Thoracic aorta (tissue), 2 donors: ENCODE measurements at places on chromosomes 2 and 18. TPM values are rescaled to one million over a fixed set of nuclear protein-coding genes. Genes with fewer than 3 reads are reported as not detected.

- no peak for DNase-seq
- H3K27me3 ChIP-seq, result no peaks in the 10 kb centered on the region
- H3K4me3 ChIP-seq, result no peak overlapping the region
- H3K36me3 ChIP-seq, result no peaks in the 10 kb centered on the region
Observed at GRCh38 chr18:59502274-59503175, 143.5 kb upstream of the LMAN1 start.

DNA sequence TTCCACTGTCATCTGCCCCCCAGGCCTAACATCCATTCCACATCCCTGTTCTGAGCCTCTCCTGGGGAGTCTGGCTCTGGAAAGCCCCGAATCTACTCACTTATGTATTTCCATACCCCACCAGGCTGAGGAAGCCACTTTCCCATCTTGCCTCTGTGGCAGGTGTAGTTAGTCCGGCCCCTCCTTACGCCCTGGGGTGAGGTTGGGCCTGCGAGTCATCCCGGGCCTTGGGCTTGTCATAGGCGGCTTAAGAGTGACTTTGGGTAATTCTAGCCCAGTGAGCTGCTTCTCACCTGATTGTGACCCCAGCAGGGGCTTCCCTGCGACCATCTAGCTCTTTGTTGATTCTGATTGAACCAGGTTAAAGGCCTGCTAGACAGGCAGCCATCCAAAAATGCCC, 21.1 kb downstream of the PCARE start:
- DNase-seq, result no peak
- H3K4me3 ChIP-seq, result no peak overlapping the region
- no peak overlapping the region for H3K27ac ChIP-seq

- H3K4me1 ChIP-seq, result peaks cover 37% of the 10 kb centered on the region
- H3K4me3 ChIP-seq, result no peak overlapping the region
- H3K27me3 ChIP-seq, result no peaks in the 10 kb centered on the region
- no peaks in the 10 kb centered on the region for H3K36me3 ChIP-seq
- no peak for DNase-seq
Observed at GRCh38 chr2:62201307-62201706, 5.4 kb downstream of the B3GNT2 start.

DNA sequence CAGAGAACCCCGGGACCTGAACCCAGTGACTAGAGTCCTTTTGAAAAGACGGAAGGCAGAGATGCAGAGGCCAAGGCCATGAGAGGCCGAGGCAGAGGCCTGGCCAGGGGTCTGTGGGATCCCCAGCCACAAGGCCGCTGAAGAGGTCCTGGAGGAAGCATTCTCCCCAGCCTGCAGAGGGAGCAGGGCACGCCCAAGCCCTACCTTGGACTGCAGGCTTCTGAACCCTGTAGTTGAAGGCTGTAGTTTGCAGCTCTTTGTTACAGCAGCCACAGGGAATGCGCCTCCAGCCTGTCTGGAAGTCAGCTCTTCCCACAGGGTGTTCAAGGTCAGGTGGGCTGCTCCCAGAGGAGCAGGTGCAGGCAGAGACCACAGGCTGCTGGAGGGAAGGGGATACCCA, 22.1 kb upstream of the PXDN start:
- no peak for DNase-seq
- no peaks in the 10 kb centered on the region for H3K36me3 ChIP-seq
- no peak overlapping the region for H3K4me3 ChIP-seq
- H3K27me3 ChIP-seq, result no peaks in the 10 kb centered on the region

DNA sequence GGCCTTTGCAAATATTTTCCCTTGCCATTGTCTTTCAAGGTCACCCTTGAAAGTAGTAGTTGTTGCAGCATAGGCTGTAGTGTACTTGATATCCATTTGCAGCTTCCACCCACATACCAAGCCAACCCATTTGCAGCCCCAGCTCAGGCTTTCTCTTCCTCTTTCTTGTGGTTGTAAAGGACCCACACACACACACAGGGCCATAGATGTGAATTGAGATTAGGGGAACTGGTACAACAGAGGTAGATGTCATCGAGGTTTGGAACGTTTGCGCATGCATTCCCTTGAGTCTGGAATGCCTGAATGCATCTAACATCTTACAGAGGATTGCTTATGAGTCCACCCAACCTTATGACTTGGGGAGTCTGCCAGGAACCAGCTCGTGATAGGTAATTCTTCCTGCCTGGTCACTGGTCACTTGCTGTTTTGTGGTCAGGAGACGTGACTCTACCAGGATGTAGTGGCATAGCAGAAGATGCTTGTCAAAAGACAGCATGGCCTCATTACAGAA, 91.9 kb downstream of the MRPS9 start:
- H3K27me3 ChIP-seq, result no peaks in the 10 kb centered on the region
- H3K27ac ChIP-seq, result no peak overlapping the region
- no peak overlapping the region for H3K4me3 ChIP-seq

- DNase-seq, result no peak
- H3K4me3 ChIP-seq, result no peak overlapping the region
- no peaks in the 10 kb centered on the region for H3K4me1 ChIP-seq
Observed at GRCh38 chr2:210519594-210519993, 36.8 kb upstream of the CPS1 start.

- H3K4me3 ChIP-seq, result peak within 1 kb of the TSS; percentile 97
- peak within 1 kb of the TSS; percentile 94 for H3K27ac ChIP-seq
- peaks cover 10% of the 10 kb centered on the region for H3K4me1 ChIP-seq
- DNase-seq, result peak; percentile 46
Observed at GRCh38 chr2:232633413-232634205, at the start of gene EFHD1. TSS of gene EFHD1 (plus strand) at chr2:232633604. CDS start at chr2:232633705, 101 bp downstream.

- no peak overlapping the region for H3K27ac ChIP-seq
- no peak overlapping the region for H3K4me3 ChIP-seq
- H3K27me3 ChIP-seq, result no peaks in the 10 kb centered on the region
- H3K36me3 ChIP-seq, result no peaks in the 10 kb centered on the region
- DNase-seq, result no peak
Observed at GRCh38 chr18:23592911-23593310, 6.6 kb upstream of the NPC1 start.

DNA sequence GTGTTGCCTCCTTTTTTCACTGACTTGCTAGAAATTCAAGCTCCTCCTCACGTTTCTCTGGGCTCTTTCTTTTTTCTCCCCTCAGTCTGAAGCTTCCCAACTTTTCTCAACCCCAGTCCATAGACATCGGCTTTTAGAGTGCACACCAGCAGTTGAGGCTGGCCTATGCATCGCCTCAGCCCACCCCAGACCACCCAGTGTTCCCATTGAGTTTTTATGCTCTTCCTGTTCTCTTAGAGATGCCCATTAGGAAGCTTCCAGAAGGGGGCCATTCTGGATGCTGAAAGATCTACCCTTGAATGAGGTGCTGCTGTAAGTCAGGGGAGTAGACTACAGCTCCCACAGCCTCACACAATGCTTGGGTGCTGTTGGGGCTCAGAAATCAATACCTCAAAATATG, 12.0 kb upstream of the GYPC start:
- no peaks in the 10 kb centered on the region for H3K4me1 ChIP-seq
- no peaks in the 10 kb centered on the region for H3K36me3 ChIP-seq
- no peak for DNase-seq
- H3K4me3 ChIP-seq, result no peak overlapping the region

- DNase-seq, result no peak
- no peak overlapping the region for H3K27ac ChIP-seq
- no peak overlapping the region for H3K4me3 ChIP-seq
- no peaks in the 10 kb centered on the region for H3K4me1 ChIP-seq
Observed at GRCh38 chr2:3180082-3180908, 197.3 kb downstream of the EIPR1 start.

- no peaks in the 10 kb centered on the region for H3K36me3 ChIP-seq
- no peak overlapping the region for H3K27ac ChIP-seq
- no peaks in the 10 kb centered on the region for H3K27me3 ChIP-seq
Observed at GRCh38 chr2:168149986-168150385, 97.4 kb downstream of the STK39 start.

DNA sequence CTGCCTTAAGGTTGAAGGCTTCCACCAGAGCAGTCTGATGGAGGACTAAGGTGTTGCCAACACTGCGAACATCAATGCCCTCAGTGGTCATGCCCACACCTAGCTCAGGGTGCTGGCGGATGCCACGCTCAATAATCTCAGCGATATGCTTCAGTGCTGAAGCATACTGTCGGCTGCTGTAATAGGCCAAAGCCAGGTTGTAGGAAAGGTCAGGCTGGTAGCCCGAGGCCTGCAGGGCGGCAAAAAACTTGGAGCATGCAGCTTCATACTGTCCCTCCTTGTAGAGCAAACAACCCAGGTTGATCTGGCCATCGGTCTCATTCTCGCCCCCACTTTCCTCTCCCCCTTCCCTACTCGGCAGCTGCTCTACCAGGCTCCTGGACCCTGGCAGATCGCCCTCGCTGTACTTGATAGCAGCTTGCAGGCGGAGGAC, 159.4 kb downstream of the AGPS start:
- H3K27ac ChIP-seq, result no peak overlapping the region
- H3K36me3 ChIP-seq, result no peaks in the 10 kb centered on the region
- H3K27me3 ChIP-seq, result no peaks in the 10 kb centered on the region
- H3K4me3 ChIP-seq, result peak overlapping the region; percentile 79

The MYO1B gene
- 79.4 TPM for total RNA-seq

The ATP6V1B1 gene
- total RNA-seq, result 4.4 TPM

The PLGLB1 gene
- 2.0 TPM for total RNA-seq

The ATP5F1A gene
- 240 TPM for total RNA-seq
